ENCODE measurements at places on chromosomes 3 and 15. TPM values are rescaled to one million over a fixed set of nuclear protein-coding genes. Genes with fewer than 3 reads are reported as not detected.

DNA sequence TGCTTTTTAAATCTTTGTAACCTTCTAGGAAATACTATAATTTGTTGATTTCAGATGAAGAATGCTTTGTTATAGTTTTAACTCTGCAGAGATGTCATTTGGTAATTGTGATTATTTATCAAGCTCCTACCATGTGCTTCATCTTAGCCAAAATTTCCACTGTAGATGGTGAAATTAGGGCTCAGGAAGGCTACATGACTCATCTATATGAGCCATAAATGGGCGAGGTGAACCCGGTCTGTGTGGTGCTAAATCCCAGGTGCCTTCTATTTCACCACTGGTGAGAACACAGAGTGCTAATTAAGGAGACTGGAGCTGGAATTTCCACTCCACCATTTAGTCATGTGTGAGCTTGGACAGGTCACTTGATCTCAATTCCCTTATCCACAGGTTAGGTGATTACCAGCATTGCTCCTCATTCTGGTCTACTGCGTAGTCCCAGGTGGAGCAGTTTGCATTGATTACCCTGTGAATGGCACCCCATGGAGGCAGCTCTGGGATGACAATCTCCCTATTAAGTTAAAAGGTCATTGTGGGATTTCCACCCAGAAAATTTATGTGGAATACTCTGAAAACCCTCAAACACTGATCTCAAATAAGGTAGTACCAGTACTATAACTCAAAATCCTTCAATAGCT, 2.8 kb upstream of the CCR3 start:
- no peak for DNase-seq
- no peaks in the 10 kb centered on the region for H3K4me1 ChIP-seq

GRCh38 chr3:112371569-112371968, 38.6 kb downstream of the CD200 start:
- H3K4me1 ChIP-seq: no peaks in the 10 kb centered on the region
- no peaks in the 10 kb centered on the region for H3K36me3 ChIP-seq
- no peak overlapping the region for H3K4me3 ChIP-seq
- no peak overlapping the region for H3K27ac ChIP-seq
- no peaks in the 10 kb centered on the region for H3K27me3 ChIP-seq
- no peak for DNase-seq

DNA sequence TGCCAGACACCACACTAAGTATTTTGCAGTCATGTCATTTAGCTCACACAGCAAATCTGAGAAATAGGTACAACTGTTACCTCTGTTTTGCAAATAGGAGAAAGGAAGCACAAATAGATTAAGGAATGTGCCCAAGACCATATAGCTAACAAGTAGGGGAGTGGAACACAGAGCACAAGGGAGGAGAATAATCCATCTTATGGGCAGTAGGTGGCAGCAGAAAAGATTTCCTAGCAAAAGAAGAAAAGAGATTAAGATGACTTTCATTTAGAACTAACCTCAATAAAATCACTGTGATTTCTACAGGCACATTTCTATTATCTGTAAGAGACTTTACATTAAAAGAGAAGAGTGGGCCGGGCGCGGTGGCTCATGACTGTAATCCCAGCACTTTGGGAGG, 49.1 kb downstream of the NR1I2 start:
- no peak overlapping the region for H3K4me3 ChIP-seq
- no peak overlapping the region for H3K27ac ChIP-seq
- H3K4me1 ChIP-seq: no peaks in the 10 kb centered on the region
- no peaks in the 10 kb centered on the region for H3K36me3 ChIP-seq
- H3K27me3 ChIP-seq: no peaks in the 10 kb centered on the region

GRCh38 chr3:65091565-65091964, 403.8 kb upstream of the ADAMTS9 start:
- H3K36me3 ChIP-seq: no peaks in the 10 kb centered on the region
- no peaks in the 10 kb centered on the region for H3K27me3 ChIP-seq
- H3K4me3 ChIP-seq: no peak overlapping the region
- no peak overlapping the region for H3K27ac ChIP-seq
- DNase-seq: no peak

GRCh38 chr3:37402351-37402750, 228.0 kb upstream of the LRRFIP2 start:
- H3K4me3 ChIP-seq: no peak overlapping the region
- no peaks in the 10 kb centered on the region for H3K27me3 ChIP-seq
- DNase-seq: peak; percentile 48
- H3K27ac ChIP-seq: no peak overlapping the region

DNA sequence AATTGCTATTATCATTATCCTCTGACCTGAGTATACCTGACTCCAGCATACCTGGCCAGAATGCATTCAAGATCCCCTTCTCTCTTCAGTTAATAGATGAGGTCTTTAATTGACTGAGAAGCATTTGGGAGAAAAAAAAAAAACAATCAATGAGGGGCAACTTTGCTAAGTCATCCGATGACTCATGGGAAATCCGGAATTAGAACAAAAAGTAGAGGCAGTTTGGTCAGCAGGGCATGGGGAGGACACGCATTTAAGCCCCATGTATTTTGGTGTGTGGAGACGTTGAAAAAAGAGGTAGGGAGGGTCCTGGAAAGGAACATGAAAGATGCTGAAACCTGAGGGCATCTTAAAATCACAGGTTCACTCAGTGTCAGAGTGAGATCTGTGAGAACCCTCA, 256.2 kb downstream of the RORA start:
- DNase-seq: peak; percentile 46
- H3K27ac ChIP-seq: no peak overlapping the region
- H3K4me3 ChIP-seq: no peak overlapping the region
- no peaks in the 10 kb centered on the region for H3K36me3 ChIP-seq

KATNBL1 gene
- total RNA-seq: 39.5 TPM

ITIH3 gene
- 0.06 TPM for total RNA-seq

PLOD2 gene
- 84.5 TPM for total RNA-seq
